Midbrain (tissue), 1 donor: ENCODE measurements at places on chromosomes 4 and X.
A peak's percentile ranks its signal among the peaks of the same experiment; 100 is the strongest.

GRCh38 chr4:47686294-47686872 lies 151.5 kb downstream of the CORIN start:
- DNase-seq: peak; percentile 11

- DNase-seq: peak; percentile 31
Measured at GRCh38 chr4:10461091-10461849, 4.0 kb upstream of the ZNF518B start.

DNA sequence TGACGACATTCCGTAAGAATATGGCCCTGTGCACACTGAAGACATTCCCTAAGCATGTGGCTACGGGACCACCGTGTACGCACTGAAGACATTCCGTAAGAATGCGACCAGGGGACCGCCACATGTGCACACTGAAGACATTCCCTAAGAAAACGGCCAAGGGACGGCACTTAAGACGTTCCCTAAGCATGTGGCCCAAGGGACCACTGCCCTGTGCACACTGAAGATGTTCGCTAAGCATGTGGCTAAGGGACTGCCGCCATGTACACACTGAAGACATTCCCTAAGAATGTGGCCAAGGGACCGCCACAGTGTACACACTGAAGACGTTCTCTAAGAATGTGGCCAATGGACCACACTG lies 21.4 kb downstream of the DHRSX start:
- no peak for DNase-seq

- no peak for DNase-seq
Measured at GRCh38 chrX:22015139-22015750, 16.9 kb upstream of the PHEX start.

- no peak for DNase-seq
Measured at GRCh38 chrX:38277136-38277535, 50.2 kb downstream of the RPGR start.
